ENCODE measurements at places on chromosomes 7 and 10.
A peak's percentile ranks its signal among the peaks of the same experiment; 100 is the strongest.

DNA sequence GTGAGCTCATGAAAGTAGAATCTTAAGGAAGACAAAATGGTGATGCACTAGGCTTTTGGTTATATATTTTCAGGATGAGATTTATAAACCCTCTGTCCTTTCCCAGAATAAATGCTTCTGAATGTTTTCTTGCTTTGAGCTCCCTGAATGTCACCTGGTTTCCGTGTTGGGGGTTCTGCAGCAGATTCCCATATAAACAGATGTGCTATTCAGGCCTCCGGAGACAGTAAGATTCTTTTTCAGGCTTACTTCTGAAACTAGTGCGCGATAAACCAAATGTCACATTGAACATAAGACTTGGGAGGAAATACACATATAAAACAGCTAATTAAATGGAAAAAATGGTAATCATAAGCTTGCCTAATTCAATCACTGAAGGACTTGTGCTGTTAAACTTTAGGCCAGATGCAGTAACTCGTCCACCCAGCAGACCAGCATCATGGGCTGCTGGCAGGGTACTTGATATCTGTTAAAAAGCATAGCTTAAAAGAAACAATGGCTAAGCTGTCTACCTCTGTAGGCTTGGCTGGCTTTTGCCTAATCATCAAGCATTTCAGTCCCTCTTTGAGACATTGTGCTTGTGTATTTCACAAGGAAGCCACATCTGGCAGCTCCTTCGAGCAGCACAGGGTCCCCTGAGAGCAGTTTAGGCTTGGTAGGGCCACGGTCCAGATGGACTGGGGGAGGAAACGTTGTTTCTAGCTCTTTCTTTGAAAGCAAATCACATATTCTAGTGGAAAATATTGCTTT is 281.2 kb upstream of the KIAA1217 start:
- no peak for DNase-seq

GRCh38 chr7:157043745-157044144 is 33.3 kb upstream of the MNX1 start:
- no peak for DNase-seq

DNA sequence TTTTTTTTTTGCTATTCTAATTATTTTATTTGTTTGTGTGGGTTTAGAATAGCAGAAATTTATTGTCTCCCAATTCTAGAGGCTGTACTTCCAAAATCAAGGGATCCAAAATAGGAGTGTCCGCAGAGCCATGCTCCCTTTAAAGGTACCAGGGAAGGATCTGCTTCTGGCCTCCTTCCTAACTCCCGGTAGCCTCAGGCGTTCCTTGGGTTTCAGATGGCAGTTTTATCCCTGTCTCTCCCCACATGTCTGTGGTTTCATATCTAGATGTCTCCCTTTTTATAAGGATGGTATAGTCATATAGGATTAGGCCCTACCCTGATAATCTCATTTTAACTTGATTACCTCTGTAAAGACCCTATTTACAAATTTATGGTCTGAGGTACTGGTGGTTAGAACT is 48.4 kb downstream of the BMPR1A start:
- no peak for DNase-seq

GRCh38 chr7:148020679-148021078 is 569.9 kb upstream of the C7orf33 start:
- DNase-seq = no peak

GRCh38 chr10:12221323-12222298 is 25.6 kb downstream of the CDC123 start:
- no peak for DNase-seq

DNA sequence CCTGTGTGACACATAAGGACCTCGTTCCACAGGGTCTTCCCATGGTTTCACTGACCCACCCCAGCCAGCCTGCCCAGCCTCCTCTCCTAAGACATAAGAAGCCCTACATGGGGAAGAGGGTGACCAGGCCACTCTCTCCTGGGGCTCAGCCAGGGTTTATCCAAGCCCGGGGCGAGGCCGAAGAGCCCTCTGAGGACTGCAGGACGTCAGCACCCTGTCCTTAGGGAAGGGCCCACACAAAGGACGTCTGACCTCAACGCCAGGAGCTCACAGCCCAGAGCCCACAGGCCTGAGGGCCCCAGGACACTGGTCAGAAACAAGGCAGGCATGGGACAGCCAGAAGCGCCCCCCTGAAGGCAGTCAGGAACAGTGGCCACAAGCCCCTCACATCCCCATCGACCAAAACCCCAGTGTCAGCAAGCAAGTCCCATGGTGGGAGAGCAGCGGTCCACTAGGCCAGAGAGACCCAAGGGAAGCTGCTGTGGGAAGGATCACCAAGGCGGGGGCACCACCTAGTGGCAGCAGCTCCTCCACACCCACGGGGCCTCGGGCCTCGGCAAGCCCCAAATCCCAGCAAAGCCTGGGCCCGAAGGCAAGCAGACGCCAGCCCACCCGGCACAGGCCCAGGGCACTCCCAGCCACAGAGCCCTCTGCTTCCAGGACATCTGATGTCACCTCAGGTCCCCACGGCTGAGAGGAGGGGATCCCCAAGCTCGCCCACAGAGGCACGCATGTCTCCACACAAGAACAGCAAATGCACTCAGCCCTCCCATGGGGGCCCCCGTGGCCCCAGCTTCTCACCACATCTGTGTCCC is 23.4 kb downstream of the MAD1L1 start:
- DNase-seq = peak; percentile 47

DNA sequence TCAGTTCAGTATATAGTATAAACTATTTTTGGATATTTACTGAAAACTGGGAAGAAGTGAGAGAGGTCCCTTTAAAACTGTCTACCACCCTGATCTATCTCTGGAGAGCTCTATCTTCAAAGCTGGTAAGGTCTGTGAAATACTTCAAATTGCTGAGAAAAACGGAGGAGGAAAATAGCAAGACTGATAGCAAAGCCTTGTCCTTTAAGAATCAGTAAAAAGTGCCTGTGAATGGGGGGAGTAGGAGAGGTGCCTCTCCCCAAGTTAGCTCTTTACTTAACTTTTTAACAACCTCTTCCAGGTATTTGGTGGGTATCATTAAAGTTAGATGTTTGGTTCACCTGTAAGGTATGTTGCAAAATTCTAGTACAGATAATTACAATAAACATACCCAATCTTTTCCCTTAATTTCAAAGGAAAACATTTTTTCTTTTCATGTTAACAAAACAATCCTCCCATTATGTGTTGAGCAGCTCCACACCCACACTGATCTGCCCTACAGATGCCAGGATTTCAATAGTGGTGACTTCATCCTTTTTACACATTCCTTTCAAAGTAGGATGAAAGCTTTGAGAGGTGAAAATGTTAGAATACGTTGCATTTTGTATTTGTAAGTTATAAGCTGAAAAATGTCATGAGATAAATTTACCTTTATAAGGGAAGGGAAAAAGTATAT is 149.2 kb downstream of the CRPPA start:
- DNase-seq = no peak

- DNase-seq = no peak
Observed at GRCh38 chr7:140415361-140415760, 11.5 kb downstream of the RAB19 start.

DNA sequence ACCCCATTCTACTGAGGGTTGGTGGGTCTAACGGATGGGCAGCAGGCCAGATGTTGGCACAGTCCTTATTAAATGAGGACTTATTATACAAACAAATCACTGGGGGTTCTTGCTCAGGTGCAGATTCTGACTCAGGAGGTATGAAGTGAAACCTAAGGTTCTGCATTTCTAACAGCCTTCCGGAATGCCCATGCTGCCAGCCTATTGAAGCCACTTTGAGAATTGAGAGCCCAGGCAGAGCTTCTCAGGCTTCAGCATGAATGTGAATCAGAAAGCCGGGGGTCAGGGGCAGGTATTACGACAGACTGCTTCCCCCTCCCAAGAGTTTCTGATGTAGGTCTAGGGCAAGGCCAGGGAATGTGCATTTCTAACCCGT is 34.1 kb upstream of the NPFFR1 start:
- DNase-seq = no peak

GRCh38 chr7:140656548-140657515 is 15.9 kb upstream of the ADCK2 start:
- no peak for DNase-seq

DNA sequence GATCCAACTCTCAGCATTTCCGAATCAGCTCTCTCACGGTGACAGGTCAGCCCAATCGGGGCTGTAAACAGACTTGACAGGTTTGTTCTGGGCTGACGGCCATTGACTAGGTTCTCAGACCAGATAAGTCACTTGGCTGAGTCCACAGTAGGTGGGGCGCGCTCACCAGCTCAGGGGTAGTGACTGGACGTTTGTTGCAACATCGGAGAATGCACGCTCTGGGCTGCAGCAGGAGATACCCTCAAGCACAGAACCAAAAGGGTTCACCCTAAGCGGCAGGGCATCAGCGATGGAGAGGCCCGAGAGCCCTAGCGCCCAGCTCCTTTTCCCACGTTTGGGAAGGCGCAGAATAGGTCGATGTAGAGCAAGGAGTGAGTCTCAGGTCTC is 1.8 kb downstream of the KLLN start:
- no peak for DNase-seq

GRCh38 chr7:16684935-16685334 is 39.0 kb downstream of the BZW2 start:
- no peak for DNase-seq

- DNase-seq = no peak
Observed at GRCh38 chr10:112827951-112828350, 122.1 kb upstream of the TCF7L2 start.

GRCh38 chr10:91590904-91591796 is 41.7 kb downstream of the PPP1R3C start:
- DNase-seq = no peak

- DNase-seq = no peak
Observed at GRCh38 chr7:37144423-37144822, 304.2 kb downstream of the ELMO1 start.

GRCh38 chr10:62019685-62020359 is 118.3 kb downstream of the ARID5B start:
- DNase-seq = no peak

Data from brain pericyte (primary cell).